ENCODE measurements at places on chromosomes 16 and 17.

- DNase-seq: no peak
Observed at GRCh38 chr16:57637020-57637419, 8.6 kb downstream of the ADGRG1 start.

GRCh38 chr17:15431196-15431595 is 36.2 kb downstream of the CDRT4 start:
- no peak for DNase-seq

DNA sequence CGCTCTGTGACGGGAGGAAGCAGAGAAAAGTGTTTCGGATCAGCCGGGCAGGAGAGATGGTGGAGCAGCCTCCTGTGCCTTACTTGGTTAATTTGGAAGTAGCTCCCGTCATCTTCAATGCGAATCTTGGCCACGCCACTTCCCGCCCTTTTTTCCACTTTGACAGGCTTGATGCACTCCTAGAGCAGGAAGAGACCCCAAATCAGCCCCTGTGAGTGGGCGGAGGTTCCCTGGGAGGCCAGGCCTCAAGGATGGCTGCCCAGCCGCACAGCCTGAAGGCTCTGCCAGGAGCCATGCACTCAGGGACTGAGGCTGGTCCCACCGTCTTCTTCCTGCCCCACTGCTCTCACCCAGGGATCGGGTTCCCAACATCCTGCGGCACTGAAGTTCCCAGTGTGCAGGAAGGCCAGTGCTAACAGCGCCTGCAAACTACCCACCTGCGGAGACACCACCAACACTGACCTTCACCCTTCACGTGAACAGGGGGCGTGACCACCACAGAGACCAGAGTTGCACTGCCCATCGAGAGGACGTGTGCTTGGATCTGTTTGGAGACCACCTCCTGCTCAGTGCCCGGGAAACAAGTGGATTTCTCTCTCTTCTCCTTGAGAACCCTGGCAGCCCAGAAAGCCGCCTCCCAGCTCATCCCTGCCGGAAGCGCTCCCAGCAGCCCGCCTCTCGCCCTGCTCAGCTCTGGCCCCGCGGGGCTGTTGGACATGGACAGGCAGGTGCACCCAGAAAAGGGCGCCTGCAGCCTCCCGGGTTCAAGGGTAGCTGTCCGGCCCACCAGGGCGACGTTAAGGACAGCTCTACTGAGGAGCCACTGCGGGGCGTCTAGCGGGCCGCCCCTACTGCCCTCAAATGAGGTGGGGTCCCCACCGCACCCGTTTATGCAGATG is 988 bp downstream of the CIAO3 start:
- DNase-seq: no peak

DNA sequence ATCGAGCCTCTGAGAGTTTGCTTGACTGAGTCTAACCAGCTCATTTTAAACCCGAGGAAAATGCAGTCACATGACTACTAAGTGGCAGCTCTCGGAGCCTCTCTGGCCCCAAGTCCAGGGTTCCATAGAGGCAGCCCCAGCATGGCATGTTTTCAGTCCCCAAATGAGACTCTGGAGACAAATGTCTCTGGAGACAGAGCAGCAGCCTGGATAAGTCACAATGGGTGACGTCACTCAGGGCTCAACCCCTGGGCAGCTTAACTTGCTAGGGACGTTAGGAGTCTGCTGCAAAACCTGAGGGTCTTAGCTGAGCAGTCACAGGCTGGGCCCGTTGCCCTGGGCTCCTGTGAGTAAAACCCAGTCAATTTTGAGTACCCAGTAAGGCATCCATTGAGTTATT is 6.9 kb upstream of the STH start:
- no peak for DNase-seq

DNA sequence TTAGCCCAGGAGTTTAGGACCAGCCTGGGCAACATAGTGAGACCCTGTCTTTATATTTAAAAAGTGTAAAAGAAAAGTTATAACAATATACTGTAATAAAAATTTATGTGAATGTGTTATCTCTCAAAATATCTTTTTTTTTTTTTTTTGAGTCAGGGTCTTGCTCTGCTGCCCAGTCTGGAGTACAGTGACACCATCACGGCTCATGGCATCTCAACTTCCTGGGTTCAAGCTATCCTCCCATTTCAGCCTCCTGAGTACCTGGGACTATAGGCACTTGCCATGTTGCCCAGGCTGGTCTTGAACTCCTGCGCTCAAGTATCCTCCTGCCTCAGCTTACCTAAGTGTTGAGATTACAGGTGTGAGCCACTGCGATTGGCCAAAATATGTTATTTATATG is 45.5 kb upstream of the SLC25A19 start:
- no peak for DNase-seq

- no peak for DNase-seq
Observed at GRCh38 chr17:353213-353837, 718 bp upstream of the RPH3AL start.

GRCh38 chr17:79815836-79816461 is 19.1 kb upstream of the CBX8 start:
- no peak for DNase-seq

- no peak for DNase-seq
Observed at GRCh38 chr16:13245713-13246377, 344.4 kb downstream of the SHISA9 start.

- no peak for DNase-seq
Observed at GRCh38 chr16:66344533-66345145, 21.9 kb upstream of the CDH5 start.

GRCh38 chr17:62627904-62628633 is 599 bp downstream of the MRC2 start:
- peak; percentile 59 for DNase-seq

- DNase-seq: no peak
Observed at GRCh38 chr16:88197481-88198456, 185.0 kb upstream of the ZNF469 start.

DNA sequence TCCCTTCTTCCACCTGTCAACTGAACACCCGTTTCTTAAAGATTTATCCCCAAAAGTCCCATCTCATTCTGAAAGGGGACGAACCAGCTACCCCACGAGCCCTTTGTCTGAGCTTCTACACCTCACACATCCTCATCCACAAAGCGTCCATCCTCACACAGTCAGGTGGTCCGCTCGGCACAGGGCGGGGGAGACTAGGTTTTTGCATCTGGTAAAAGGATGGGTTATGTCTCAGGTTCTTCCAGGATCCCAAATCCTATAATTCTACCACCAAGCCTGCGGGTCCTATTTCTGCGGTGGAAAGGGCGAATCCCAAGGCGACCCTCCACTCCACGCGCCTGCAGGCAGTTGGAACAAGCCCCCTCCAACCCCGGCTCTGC is 458 bp downstream of the GFOD2 start:
- no peak for DNase-seq

- DNase-seq: no peak
Observed at GRCh38 chr16:75572864-75573542, 6.8 kb downstream of the GABARAPL2 start.

DNA sequence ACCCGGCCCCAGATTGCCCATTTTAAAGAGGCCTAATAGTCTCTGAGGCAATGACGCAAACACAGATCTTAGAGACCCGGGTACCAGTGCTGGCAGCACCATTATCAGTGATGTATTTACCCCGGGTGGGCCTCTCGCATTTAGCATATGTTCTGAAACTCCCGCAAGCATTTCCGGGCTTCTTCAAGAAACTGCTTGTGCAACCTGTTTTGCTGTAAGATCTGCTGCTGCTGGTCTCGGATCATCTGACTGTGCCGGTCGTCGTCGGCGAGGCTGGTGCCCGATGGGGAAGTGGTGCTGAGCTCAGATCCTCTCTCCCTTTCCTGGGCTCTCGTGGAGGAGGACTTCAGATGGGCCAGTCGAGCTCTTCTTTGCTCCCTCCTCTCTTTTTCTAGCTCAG is 12.5 kb downstream of the CEP295NL start:
- DNase-seq: peak; percentile 29

DNA sequence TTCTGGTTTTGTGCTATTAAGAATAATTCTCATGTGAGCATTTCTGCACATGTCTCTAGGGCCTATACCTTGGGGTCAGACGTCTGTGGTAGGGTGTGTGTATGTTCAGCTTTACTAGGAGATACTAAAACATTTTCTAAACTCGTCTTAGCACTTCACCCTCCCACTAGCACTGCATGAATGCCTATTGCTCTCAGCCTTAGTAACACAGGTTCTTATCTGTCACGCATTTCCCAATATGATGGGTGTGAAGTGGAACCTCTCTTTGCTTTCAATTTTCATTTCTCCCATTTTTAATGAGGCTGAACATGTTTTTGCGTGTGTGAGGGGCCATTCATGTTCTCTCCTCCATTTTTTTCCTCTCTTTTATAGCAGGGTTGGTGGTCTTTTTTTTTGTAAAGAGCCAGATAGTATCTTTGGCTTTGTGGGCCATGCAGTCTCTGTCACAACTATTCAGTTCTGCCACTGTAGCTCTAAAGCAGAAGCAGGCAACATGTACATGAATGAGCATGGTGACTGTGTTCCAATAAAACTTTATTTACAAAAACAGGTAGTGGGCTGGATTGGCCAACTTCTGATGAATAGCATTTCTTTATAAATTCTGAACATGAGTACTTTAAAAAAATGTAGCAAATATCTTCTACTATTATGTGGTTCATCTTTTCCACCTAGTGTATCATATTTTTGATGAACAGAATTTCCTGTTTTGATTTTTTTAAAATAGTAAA is 354.0 kb downstream of the XYLT1 start:
- no peak for DNase-seq

- no peak for DNase-seq
Observed at GRCh38 chr16:77723108-77723514, 797 bp downstream of the NUDT7 start.

DNA sequence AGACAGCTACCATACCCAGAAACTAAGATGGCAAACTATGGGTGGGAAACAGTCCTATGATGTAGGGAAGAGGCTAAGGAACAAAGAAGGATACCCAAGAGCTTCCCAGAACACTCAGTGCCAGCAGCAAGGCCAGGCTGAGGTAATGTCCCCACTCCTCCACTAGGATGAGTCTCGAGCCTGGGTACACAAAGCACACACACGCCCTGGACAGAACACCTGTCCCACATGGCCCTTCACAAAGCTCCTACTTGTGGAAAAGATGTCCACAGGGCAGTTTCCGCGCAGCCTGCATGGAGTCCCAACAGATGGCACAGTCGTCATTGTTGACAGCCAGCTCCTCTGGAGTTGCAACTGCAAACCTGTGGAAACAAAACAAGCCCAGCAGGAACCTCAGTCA is 23.9 kb downstream of the AMFR start:
- DNase-seq: no peak

- no peak for DNase-seq
Observed at GRCh38 chr17:4064366-4064765, 78.5 kb downstream of the ZZEF1 start.

DNA sequence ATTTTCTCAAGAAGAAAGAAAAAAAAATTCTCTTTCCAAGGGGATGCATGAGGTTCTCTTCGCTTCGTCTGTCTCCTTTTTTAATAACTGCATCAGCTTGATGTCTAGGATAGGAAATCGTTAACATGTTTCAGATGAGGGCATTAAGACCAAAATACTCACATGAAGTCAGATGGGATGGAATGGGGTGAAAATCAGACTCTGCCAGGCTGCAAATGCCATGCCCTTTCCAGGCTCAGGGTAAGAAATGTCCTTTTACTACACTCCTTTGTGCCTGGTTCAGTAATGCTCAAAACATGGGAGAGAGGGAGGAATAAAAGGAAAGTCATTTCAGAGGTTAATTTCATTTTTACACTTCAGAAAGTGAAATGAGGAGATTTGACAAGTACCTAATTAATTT is 21.7 kb upstream of the ERCC4 start:
- no peak for DNase-seq

All from stimulated activated CD8-positive, alpha-beta memory T cell treated with anti-CD3 and anti-CD28 coated beads, Interleukin-7, amount 100 ng/mL, for 4 hours (primary cell).